ENCODE measurements at places on chromosomes 11 and 22.
A peak's percentile ranks its signal among the peaks of the same experiment; 100 is the strongest.

GRCh38 chr11:78796956-78797355, 222.3 kb upstream of the NARS2 start:
- no peak for DNase-seq

DNA sequence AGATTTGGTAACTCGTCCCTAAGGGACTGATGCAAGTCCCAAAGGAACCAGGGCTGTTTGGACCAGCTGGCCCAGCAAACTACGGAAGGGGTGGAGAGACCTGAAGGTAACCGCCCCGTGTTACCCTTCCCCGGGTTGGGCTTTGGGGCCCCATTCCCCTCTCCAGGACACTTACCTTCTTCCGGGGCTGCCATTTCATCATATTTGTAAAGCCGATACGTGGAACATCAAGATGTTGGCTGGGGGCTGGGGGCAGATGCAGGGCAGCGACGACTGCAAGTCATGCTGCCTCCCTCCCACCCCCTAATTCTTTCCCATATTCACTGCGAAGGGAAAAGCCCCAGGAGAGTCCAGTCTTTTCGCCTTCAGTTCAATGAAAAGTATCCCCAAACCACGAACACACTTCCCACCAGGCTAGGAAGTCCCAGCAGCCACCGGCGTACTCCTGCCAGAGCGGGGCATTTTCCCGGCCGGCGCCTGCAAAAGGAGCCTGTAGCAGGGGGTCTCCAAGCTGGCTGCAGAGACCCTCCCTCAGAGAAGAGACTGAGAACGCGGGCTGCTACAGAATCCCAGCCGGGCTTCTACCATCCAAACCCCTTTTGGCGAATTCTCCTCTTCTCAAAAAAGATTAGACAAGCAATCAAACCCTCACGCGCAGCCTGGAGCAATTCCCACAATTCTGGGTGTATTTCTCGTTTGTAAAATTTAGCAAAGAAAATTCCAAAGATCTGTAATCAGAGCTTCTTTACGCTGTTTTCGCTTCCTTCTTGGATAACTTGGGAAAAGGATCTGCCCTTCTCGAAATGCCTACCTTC, 236.7 kb downstream of the TTC28 start:
- peak; percentile 11 for DNase-seq

- DNase-seq, result no peak
Measured at GRCh38 chr22:20431511-20432192, 6.0 kb downstream of the SCARF2 start.

- peak; percentile 21 for DNase-seq
Measured at GRCh38 chr22:44497218-44497904, 672 bp downstream of the RTL6 start.

DNA sequence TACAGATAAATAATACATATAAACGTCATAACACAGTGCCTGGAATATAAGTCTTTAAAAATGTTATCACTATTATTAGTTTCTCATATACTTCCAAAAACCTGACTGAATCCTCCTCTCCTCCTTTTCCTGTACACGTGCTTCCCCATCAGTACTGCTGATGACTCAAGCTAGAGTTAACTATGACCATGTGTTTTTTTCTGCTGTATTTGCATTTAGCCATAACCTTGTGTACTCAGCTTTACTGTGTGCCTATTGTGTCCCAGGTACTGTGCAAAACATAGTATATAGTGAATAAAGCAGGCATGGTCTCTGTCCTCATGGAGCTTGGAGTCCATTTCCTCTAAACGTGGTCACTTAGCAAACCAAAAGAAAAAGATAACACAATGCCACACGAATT, 56.5 kb upstream of the ARHGAP32 start:
- no peak for DNase-seq

- DNase-seq, result no peak
Measured at GRCh38 chr22:29870574-29870973, 12.4 kb upstream of the MTMR3 start.

DNA sequence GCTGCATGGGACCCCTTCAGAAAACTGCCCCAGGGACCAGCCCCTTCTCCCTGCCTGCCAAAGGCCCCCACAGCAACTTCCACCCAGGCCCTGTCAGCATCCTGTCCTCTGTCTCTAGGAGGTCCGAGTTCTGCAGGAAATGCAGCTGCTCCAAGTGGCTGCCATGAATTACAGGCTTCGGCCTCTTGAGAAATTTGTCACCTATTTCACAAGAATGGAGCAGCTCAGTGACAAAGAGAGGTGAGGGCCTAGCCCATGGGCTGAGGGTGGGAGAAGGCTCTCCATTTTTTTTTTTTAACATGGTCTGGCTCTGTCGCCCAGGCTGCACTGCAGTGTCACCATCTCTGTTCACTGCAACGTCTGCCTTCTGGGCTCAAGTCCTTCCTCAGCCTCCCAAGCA, 7.3 kb downstream of the RGL4 start:
- DNase-seq, result no peak

GRCh38 chr11:100681064-100681502, 6.0 kb upstream of the ARHGAP42 start:
- peak; percentile 64 for DNase-seq

DNA sequence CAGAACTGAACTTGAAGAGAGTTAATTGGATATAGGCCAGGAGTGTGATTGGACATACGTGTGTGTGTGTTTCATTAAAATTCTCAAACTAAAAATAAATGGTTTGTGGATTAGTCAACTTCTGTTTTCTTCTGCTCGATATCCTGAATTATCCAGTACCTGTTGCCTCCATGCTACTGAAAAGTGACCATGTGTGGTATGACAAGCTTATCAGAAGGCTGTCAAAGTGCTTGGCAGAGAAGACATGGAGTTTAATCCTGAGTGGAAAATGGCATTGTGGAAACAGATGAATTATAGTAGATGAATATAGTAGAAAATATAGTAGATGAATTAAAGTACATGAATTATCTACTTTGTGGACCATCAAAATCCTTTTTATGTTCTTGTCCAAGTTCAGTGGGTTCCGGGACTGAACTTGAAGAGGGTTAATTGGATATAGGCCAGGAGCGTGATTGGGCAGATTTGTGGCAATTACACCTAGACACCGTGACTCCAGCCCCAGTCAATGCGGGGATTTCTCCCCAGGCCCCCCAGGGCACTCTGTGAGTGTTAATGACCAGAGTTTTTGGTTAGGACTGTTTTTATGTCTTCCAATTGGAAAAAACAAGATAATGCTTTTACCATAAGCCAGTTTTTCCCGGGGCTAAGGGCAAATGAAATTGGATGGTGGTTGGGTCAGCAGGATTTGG, 30.1 kb downstream of the GRAMD1B start:
- DNase-seq, result no peak

- DNase-seq, result no peak
Measured at GRCh38 chr11:36822829-36823228, 224.8 kb upstream of the RAG2 start.

DNA sequence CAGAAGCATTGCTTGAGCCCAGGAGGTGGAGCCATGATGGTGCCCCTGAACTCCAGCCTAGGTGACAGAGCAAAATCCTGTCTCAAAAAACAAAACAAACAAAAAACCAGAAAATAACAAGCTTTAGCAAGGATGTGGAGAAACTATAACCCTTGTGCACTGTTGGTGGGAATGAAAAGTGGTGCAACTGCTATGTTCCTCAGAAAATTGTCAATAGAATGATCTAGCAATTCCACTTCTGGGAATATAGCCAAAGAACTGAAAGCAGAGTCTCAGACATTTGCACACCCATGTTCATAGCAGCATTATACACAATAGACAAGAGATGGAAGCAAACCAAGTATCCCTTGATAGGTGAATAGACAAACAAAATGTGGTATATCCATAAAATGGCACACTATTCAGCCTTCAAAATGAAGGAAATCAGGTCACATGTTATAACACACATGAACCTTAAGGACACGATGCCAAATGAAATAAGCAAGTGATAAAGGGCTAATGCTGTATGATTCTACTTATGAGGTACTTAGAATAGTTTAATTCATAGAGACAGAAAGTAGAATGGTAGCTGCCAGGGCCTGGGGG, 15.9 kb downstream of the KLHL22 start:
- DNase-seq, result no peak

DNA sequence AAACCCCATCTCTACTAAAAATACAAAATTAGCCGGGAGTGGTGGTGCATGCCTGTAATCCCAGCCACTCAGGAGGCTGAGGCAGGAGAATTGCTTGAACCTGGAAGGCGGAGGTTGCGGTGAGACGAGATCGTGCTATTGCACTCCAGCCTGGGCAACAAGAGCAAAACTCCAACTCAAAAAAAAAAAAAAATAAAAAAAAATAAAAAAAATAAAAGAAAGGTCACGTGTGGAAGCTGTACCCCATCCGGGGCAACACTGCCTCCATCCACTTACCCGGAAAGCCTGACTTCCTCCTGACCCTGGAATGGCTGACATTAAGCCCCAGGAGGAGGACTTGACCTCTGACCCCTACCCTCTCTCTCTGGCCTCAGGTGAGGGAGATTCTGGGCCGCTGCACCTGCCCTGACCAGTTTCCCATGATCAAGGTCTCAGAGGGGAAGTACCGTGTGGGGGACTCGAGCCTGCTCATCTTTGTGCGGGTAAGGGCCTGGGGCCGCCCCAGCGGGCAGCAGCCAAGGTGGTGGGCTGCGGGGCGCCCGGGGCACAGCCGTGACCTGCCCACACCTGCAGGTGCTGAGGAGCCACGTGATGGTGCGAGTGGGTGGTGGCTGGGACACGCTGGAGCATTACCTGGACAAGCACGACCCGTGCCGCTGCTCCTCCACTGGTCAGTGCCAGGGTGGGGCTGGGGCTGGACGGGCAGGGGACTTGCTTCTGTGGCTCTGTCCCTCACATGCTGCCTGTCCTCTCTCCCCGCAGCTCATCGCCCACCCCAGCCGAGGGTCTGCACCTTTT, 3.8 kb downstream of the GAS2L1 start:
- no peak for DNase-seq

Data from memory B cell (primary cell).